Peyer's patch (tissue), 4 donors: ENCODE measurements at places on chromosomes 12 and 14. TPM values are rescaled to one million over a fixed set of nuclear protein-coding genes. Genes with fewer than 3 reads are reported as not detected.

DNA sequence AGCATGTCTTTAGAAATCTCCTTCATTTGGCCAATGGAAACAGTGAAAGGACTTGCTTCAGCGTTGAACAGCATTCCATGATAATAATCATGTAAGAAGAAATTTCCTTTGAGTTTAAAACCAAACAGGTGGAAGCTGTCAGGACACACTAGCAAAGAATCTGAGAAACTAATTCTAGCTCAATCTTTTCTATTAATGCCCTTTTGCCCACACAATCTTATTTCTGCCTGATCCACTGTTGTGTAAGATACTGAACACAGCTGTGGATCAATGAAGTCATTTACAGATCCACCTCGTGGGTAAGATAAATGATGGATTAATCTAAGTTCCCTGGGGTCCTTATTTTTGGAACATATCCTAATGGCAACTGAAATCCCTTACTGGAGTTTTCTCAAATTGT, 536.9 kb upstream of the LMO3 start:
- DNase-seq, result no peak
- H3K27me3 ChIP-seq, result no peaks in the 10 kb centered on the region
- H3K4me3 ChIP-seq, result no peak overlapping the region

GRCh38 chr14:67815573-67816225, 691 bp downstream of the ZFYVE26 start:
- no peaks in the 10 kb centered on the region for H3K27me3 ChIP-seq
- H3K36me3 ChIP-seq, result peaks cover 19% of the 10 kb centered on the region
- DNase-seq, result no peak
- no peaks in the 10 kb centered on the region for H3K4me1 ChIP-seq
- peak overlapping the region; percentile 69 for H3K4me3 ChIP-seq

GRCh38 chr12:120252071-120252906, 13.2 kb downstream of the PXN start:
- no peaks in the 10 kb centered on the region for H3K27me3 ChIP-seq
- no peaks in the 10 kb centered on the region for H3K36me3 ChIP-seq
- H3K4me3 ChIP-seq, result no peak overlapping the region
- DNase-seq, result peak; percentile 56

GRCh38 chr12:29322157-29322556, 58.8 kb downstream of the ERGIC2 start:
- no peak for DNase-seq
- H3K27me3 ChIP-seq, result no peaks in the 10 kb centered on the region
- no peaks in the 10 kb centered on the region for H3K36me3 ChIP-seq
- H3K4me1 ChIP-seq, result no peaks in the 10 kb centered on the region
- no peak overlapping the region for H3K4me3 ChIP-seq

DNA sequence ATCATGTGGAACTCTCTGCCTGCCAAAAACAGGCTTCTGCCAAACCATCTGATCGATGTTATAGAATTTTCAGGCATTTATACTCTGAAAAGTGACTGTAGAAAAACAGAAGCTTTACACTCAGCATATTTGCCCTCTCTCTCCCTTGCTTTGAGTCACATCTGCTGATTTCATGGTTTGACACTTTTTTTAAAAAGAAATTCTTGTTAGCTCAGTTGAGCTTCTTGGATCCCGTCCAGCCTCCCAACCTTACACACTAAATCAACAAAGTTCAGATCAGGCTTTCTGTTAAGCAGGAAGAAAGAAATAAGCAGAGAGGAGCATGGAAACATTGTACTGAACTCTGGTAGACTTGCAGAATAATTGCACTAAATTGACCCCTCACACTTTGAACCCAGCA, 193.6 kb upstream of the SEL1L start:
- H3K27me3 ChIP-seq, result no peaks in the 10 kb centered on the region
- H3K4me1 ChIP-seq, result no peaks in the 10 kb centered on the region
- H3K27ac ChIP-seq, result no peak overlapping the region
- H3K36me3 ChIP-seq, result no peaks in the 10 kb centered on the region
- DNase-seq, result no peak

DNA sequence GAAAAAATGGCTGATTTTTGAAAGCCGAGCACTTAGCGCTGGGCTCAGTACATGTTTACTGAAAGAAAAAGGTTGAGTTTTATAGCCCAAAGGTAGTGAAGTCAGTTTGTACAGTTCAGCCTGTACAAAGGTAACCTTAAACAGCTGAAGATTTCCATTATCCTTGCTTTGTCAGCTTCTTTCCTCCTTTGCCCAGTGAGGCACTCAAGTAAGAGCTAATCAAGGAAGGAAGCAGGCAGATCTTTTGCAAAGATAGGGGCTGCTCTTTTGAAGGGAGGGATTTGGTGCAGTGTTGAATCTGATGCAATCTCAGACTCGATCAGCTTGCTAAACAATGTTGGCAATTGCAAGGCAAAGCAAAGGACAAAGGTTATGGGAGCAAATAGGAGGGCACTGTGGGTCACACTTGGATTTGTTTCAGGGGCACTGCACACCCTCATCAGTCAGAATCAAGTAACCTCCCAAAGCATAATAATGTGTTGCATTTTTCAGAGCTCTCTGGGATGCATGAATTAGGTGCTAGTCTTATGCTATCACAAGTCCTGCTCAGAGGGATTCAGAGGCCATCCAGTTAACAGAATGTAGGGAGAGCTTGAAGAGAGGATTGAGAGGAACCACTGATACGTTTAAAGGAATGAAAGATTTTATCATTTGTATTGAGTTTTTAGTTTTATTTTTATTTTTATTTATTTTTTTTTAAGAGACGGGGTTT, 44.4 kb downstream of the ANO6 start:
- no peaks in the 10 kb centered on the region for H3K4me1 ChIP-seq
- no peak overlapping the region for H3K4me3 ChIP-seq
- no peak for DNase-seq
- H3K27me3 ChIP-seq, result no peaks in the 10 kb centered on the region
- peak overlapping the region; percentile 17 for H3K27ac ChIP-seq
- no peaks in the 10 kb centered on the region for H3K36me3 ChIP-seq

DNA sequence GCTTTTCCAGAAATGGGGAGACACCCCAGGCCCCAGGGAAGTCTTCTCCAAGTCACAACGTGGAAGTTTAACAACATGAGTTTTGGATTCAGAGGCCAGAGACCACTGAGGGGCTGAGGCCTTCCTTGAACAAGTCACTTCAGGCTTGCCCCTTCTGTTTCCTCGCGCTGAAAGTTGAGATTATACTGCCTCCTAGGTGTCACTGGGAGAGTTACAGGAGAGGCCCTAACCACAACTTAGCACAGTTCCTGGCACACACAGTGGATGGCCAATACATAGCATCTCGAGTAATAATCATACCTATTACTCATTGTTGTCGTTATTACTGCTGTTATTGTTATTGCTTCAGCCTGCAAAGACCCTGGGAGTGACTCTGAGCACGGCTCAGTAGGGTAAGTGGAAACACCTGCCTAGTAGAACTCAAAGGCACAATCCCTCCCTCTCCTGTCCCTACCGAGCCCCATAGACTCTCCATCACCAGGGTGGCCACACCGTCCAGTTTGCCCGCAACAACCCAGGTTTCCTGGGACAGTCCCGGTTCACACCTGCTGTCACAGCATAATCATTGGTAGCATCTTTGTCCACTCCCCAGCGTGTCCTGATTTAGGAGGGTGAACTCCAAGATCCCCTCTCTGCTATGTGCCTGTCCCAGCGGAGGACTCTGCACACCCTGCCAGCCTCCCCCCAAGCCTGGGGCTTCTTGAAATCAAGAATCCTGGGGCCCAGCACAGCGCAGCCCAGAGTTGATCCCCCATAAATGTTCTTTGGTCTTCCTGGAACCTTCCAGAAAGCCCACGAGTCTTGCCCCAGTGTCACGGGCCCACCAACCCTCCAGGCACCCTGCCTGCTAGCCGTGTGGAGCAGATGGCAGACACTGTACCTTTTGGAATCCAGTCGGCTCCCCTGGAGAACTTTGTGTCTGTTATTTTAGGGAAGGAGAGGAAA, 85.0 kb downstream of the SYNE3 start:
- no peaks in the 10 kb centered on the region for H3K27me3 ChIP-seq
- peaks cover 29% of the 10 kb centered on the region for H3K36me3 ChIP-seq
- no peak overlapping the region for H3K4me3 ChIP-seq
- no peak overlapping the region for H3K27ac ChIP-seq
- no peaks in the 10 kb centered on the region for H3K4me1 ChIP-seq

DNA sequence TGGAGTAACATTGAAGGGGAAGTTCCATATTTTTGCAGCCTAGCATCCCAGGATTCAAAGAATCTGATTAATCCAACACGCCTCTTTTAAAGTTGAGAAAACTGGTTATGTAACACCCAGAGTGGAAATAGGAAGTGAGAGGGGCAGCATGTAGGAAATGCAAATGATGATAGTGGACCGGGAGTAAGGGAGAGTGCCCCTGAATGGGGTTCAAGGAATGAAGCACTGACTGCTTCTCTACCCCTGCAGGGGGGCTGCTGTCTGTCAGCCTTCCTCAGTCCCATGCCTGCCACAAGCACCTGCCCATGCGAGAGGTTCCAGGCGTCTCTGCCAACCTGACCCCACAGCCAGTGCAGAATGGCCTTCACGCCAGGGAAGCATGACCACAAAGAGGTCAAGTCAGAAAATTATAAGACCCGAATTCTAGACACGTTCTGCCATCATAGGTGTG, 126.5 kb upstream of the CCND2 start:
- no peak overlapping the region for H3K27ac ChIP-seq
- no peak overlapping the region for H3K4me3 ChIP-seq
- no peaks in the 10 kb centered on the region for H3K27me3 ChIP-seq
- DNase-seq, result no peak

DNA sequence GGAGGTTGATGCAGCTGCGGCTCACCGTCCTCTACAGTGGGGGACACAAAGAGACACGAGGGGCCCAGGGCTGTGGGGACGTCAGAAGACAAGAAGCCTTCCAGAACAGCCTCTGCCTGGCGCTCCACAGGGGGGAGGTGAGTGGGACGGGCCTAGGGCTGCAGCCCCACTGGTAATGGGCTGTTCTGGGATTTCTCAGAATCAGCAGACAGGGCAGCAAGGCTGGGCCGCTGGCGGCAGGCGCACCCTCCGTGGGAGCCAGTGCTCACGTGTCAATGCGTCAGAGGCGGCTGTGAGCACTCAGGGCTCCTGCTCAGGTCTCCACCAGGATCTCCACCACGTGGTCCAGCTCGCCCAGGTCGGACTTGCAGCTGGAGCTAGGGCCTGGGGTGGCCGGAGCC, 10.0 kb downstream of the CDCA4 start:
- peaks cover 8% of the 10 kb centered on the region for H3K4me1 ChIP-seq
- no peak overlapping the region for H3K4me3 ChIP-seq
- no peak overlapping the region for H3K27ac ChIP-seq
- no peaks in the 10 kb centered on the region for H3K36me3 ChIP-seq
- H3K27me3 ChIP-seq, result no peaks in the 10 kb centered on the region

GRCh38 chr12:33438025-33438772, 1.4 kb downstream of the SYT10 start:
- no peak for DNase-seq
- H3K27ac ChIP-seq, result no peak overlapping the region
- H3K27me3 ChIP-seq, result peaks cover 14% of the 10 kb centered on the region
- no peaks in the 10 kb centered on the region for H3K36me3 ChIP-seq

- no peaks in the 10 kb centered on the region for H3K27me3 ChIP-seq
- no peaks in the 10 kb centered on the region for H3K4me1 ChIP-seq
- no peaks in the 10 kb centered on the region for H3K36me3 ChIP-seq
- H3K4me3 ChIP-seq, result no peak overlapping the region
- no peak overlapping the region for H3K27ac ChIP-seq
Observed at GRCh38 chr14:91310606-91311283, 66.2 kb upstream of the GPR68 start.

DNA sequence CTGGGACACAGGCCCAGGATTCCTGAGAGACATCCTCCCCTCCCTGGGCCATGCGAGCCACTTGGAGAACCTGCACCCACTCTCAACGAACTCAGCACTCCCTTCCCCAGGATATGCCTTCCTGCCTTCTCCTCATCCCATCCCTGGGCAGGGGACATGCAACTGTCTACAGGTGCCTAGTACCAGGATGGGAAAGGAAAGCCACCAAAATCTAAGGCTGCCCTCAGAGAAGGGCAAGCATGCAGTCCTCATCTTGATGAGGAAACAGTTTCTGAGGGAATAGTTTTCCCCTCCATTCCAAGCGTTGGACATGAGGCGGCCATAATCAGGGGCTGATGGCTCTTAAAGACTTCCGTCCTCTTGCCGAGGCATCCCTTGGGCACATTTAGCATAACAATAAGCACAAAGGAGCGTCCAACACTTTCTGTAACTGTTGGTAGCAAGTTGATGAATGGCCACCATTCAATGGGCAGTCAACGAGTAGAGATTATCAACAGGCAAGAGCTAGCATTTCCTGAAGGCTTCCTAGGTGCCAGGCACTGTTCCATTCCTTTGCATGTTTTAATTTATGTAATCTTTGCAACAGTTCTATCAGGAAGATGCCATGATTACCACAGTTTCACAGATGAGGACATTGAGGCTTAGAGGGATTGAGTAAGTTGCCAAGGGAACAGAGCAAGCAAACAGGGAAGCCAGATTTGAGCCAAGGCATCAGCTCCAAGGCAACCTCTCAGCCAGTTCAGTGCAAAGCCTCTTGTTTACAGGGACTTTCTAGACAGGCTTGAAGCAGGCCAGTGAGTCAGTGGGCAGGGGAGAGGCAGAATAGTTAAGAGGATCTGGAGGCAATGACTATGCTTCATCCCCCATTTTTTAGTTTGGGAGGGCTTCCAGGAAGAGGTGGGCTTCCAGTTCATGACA, 105.1 kb downstream of the SINHCAF start:
- H3K4me1 ChIP-seq, result no peaks in the 10 kb centered on the region
- H3K4me3 ChIP-seq, result no peak overlapping the region
- H3K27me3 ChIP-seq, result no peaks in the 10 kb centered on the region
- DNase-seq, result no peak
- H3K27ac ChIP-seq, result no peak overlapping the region
- H3K36me3 ChIP-seq, result no peaks in the 10 kb centered on the region

FGD4 gene
- total RNA-seq, result 135 TPM

KERA gene
- total RNA-seq, result not detected

MIP gene
- total RNA-seq, result not detected
